ENCODE measurements at places on chromosomes 5 and 9.
A peak's percentile ranks its signal among the peaks of the same experiment; 100 is the strongest.

GRCh38 chr5:135020111-135020895, 13.7 kb downstream of the PITX1 start:
- ATAC-seq: no peak

DNA sequence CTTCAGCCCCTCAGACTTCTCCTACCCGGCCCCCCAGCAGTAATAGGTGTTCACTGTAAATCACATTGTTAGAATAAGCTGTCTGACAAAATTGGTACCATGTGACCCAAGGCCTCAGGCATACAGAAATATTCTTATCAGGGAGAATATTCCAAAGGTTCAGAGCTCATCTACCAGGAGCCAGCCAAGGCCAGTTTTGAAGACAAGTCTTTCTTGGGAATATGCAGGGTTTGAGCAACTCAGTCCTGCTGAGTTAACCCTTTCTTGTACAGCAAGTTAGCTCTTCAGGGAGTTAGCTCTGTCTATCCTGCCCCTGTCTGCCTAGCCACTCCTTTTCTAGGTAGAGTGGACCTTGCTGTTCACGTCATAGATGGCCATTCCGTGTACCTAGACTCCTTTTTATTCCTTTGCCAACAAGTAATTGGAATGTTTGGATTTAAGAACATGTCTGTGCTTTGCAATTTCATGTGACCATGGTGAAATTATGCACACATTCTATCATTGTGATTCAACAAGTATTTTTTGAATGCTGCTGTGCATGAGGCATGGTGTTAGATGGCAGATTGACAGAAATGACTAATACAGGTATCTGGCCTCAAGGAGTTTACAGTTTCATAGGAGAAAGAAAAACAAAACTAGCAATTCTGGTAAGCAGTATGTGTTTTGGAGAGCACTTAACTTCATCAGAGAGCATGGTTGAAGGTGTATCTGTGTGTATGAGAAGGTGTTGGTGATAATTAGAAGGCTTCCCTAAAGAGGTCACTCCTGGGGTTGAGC, 22.6 kb downstream of the TGFBR1 start:
- peak; percentile 66 for ATAC-seq

GRCh38 chr9:9791611-9792010, 821.2 kb downstream of the PTPRD start:
- no peak for ATAC-seq

- ATAC-seq: no peak
Measured at GRCh38 chr9:23342291-23342690, 483.7 kb downstream of the ELAVL2 start.

DNA sequence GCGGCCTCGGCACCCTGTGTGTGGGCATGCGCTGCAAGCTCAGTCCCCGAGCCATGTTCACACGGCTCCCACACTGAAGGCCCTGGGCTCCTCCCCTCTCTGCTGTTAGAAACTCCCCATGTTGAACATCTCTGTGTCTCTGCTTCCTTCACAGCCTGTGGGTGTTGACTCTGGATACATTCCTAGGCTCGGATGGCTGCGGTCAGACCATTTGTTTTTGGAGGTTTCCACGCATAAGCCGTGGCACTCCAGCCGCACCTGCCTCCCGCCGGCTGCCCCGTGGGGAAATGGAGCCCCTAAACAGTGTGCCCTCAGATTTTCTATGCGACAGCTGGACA, 31.2 kb upstream of the LRRC14B start:
- ATAC-seq: no peak

GRCh38 chr9:17613758-17614157, 34.9 kb downstream of the SH3GL2 start:
- ATAC-seq: no peak

GRCh38 chr9:12874395-12874794, 99.6 kb downstream of the LURAP1L start:
- ATAC-seq: no peak

DNA sequence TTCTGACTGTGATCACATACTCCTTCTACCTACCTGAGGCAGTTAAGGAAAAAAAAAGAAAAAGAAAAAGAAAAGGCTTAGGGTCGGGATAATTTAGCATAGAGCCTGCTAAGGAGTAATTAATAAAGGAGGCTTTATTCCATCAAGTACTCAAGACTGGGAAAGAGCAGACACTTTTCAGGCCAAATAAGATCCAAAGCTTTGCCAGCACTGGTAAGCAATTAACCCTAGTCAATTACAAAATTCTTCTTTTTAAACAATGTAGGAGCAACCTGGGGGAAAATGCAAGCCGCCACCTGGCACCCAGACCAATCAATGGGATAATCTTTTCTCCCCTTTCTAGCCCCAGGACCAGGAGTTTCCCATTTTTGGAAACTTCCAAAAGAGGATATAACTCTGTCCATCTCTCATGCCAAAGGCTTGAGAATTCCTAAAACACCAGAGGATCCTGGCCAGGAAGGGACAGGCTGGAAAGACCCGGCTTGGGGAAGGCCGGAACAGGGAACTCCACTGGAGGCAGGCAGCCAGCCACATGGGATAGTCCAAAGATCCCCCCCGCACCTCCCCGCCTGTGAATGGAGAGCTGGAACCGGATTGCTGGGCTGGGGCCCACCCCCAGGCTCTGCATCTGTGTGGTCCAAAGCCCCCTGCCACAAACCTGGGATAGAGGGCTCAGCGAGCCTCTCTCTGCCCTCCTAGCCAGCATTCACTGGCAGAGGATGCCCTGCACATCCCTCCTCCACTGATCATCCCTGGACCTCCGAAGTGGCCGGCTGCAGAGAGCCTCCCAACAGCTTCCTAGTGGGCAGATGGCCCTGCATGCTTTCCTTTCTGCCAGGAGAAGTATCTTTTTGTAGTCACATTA, 117.8 kb downstream of the ZNF354C start:
- no peak for ATAC-seq

- ATAC-seq: no peak
Measured at GRCh38 chr9:74006935-74007334, 490.2 kb upstream of the RORB start.

DNA sequence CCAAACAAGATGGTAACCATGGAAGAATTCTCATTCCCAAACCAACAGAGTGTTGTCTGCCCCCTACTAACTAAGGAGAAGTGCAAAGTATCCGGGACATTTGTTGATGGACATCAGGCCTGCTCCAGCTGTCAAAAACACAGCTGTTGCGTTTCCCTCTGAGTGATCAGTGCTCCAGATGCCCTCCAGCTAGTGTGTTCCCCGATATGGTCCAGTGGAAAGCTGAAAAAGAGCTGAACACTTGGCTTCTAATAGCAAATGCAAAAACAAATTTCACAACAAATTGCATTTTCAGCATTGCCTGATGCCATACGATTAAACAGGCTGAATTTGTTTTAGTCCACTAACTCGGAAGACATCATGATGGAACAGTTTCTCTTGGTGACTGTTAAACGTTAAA, 1398.7 kb downstream of the PTPRD start:
- no peak for ATAC-seq

DNA sequence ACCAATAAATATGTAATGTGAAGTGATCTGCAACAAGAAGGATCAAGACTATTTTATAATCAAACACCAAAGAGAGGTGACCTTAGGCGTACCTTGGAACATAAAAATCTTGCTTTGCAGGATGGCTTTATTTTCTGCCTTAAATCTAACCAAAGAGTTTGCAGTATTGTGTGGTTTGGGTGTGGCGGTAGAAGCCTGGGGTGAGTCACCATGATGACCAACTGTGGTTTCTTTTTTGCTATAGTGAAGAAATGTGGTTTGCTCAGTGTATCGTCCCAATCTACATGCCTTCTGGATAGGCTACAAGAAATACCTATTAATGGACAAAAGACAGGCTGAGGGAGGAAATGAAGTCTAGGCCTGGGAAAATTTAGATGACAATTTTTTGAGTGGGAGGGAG, 5.1 kb upstream of the CAST start:
- ATAC-seq: peak; percentile 71

- ATAC-seq: no peak
Measured at GRCh38 chr5:88322785-88323184, 54.1 kb upstream of the TMEM161B start.

DNA sequence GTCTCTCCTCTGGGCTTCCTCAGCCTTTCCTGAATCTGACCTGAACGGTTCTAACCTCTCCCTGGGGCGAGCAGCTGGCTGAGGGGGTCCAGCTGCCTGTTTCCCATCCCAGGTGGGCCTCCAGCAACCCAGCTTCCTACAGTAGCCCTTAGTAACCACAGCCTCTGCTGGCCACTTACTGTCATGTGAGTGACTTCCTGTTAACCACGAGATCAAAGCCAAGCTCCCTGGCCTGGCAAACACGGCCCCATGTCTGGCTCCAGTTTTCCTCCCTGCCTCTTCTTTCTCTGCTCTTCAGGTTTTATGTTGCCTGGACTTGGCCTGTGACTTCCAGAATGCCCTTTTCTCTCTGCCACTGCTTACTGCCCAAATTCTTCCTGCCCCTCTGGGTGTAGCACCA, 47.2 kb upstream of the DAB2IP start:
- ATAC-seq: no peak

DNA sequence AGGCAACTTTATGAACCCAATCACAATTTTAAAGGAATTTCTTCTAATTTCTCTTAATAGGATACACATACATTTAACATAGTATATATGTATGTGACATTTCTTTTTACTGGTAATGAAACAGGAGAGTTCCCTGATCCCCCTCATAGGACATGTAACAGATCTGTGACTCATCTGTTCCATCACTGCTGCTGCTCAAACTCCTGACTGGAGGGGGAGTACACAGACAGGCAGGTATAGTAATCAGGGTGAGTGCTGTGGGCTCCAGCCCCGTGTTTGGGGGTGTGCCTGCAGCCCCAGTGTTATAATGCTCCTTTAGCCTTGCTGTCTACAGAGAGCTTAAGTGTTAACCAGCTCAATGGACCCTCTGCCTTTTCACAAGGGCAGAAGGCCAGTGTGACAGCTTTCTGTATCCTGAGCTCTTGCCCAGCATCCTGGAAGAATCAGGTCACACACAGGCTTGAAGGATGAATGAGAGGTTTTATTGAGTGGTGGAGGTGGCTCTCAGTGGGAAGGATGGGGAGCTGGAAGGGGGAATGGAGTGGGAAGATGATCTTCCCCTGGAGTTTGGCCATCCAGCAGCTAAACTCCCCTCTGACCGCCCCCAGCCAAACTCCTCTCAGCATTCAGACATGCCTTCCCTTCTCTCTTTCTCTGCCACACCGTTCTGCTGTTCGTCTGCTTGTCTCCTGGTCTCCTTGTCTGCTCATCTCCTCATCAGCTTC, 161.3 kb downstream of the ZNF608 start:
- ATAC-seq: no peak

DNA sequence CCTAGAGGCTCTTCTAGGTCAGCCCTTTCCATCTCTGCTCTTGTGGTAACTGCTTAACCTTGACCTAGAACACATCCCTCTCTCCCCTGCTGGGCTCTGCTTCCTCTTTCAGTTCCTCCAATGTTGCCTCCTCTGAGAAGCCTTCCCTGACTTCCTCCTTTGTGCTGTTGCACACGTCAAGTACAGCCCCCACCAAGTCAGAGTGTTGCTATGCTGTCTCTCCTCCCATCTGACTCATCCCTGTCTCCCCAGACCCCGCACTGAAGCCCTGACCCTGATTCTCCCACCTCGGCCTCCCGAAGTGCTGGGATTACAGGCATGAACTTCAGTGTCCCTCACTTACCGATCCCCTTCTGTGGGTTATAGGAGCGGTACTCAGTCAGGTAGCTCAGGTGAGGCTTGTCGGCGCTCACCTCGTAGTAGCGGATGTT, 10.4 kb upstream of the TRIM14 start:
- ATAC-seq: no peak

DNA sequence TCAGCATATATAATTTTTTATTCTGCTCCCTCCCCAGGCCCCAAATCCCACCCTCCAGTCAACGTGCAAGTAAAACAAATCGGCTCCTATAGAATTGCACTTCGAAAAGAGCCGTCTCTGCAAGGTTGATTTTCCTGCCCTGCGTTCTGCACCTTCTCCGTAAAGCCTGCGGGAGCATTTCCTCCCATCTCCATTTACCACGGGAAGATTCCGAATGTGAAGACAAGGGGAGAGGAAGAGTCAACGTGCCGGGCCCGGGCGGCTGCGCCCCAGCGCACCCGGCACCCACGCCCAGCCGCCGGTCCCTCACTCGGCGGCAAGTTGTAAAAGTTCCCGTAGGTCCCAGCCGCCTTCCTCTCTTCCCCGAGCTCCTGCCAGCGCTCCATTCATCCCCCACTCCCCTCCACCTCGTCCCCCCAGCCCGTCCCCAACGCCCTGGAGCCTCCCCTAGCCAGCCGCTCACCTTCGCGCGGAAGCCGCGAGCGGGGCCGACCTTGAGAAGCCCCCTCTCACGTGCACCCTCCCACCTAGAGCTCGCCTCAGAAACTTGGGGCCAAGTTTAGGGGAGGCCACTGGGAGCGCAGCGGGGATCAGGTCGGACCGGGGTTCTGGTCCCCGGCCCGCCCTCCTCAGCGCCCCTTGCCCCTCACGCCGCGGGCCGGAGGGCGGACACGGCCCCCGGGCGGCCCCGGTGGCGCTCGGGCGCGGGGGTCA, 431 bp downstream of the BNC2 start:
- ATAC-seq: no peak

DNA sequence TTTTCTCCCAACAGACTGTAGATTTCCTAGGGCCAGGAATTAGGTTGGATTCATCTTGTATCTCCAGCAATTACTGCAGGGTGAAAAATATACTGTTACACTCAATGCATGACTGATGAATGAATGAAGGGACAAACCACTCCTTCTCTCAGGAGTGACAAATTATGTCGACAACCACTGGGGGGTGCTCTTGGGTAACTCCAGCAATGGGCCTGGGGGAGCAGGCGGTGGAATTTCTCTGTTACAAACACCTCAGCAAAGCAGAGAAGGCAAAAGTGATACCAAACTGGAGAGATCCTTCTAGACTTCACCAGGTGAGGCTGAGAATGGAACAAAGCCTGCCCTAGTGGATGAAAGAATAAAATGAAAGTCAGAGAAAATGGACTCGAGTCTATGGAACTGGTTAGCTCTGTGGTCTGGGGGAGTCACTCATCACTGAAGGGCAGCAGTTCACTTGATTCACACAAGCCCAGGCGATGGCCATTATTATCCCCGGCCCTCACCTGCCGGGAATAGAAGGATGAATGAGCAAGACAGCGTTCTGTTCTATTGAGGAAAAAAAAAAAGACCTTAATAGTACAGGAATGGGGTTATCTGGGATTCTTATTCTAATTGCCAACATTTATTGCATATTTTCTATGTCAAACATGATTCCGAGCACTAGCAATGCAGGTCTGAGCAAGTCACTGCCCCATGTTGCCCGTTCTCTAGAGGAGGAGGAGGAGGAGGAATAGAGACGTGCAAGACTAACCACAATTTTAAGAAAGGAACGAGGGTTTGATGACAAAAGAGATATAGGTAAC, 341.1 kb downstream of the ASTN2 start:
- no peak for ATAC-seq

DNA sequence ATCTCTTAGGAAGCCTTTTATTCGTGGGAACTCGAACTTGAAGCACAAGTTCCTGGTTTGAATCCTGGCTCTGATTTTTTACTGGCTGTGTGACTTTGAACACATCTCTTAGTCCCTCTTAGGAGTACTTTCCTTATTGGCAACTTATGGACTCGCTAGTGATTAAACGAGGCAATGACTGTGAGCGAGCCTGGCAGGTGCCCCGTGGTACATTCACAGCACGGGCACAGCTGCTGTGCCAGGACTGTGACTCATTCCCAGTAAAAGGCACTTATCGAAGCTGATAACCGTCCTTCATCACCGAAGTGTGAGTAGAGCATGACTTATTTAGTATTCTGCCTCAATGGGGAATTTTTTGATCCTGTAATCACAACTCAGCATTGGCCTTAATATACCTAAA, 22.7 kb downstream of the CFAP90 start:
- no peak for ATAC-seq

GRCh38 chr5:142013734-142014521, 1.1 kb upstream of the GNPDA1 start:
- ATAC-seq: no peak

Measured in activated CD4-positive, CD25-positive, alpha-beta regulatory T cell treated with anti-CD3 and anti-CD28 coated beads, Interleukin-2, amount 50 U/mL, for 24 hours (primary cell).